CD4-positive, alpha-beta T cell treated with Interleukin-21 for 1 hour (primary cell): ENCODE measurements at places on chromosomes 6 and 20.

DNA sequence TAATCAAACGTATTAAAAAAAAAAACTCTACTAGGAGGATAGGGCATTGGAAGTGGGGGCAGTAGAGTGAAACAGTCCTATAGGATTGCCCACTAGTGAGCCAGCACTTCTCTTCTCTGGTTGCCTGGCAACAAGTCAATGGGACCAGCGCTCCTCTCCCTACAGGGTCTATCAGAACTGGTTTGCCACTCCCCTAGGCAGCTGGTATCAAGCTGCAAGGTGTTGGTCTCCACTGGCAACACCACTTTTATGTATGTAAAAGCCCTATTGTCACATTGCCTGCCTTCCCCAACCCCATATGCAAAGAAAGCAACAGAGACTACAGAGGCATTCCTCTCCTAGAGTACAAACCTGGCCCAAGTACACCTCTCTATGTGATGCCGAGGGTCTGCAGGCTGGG is 166.9 kb upstream of the MCHR2 start:
- no peak for DNase-seq

DNA sequence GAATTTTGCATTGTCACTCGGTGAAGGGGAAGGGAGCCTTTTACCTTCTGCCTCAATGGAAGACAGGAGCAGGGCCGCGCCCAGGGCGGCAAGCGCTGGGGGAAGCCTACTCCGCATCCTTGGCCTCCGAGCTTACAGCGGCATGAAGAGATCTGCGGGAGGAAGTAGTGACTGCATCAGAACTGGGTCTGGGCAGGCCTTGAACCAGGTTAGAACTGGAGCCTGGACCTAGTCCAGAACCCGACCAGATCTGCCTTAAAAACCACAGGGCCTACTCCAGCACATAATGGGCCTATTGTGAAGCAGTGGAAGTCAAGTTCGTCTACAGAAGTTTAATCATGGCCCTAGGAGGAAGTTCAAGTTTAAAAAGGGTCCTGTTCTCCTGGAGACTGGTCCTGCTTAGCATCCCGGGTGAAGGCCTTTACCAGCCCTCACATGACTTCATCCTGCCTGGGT is 3.1 kb downstream of the COL12A1 start:
- DNase-seq, result no peak

DNA sequence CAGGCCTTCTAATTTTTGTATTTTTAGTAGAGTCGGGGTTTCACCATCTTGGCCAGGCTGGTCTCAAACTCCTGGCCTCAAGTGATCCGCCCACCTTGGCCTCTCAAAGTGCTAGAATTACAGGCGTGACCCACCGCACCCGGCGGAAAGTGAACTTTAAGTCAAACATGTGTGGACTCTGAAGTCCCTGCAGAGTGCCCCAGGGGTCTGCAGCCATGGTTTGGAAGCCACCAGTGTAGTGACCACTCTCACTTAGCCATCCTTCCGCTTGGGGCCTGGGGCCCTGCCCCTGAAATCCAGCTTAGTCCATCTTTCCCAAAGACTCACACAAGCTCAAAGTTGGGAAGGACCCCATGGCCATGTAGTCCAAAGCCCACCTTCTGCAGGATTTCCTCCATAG is 164.5 kb downstream of the GRM4 start:
- DNase-seq, result no peak

DNA sequence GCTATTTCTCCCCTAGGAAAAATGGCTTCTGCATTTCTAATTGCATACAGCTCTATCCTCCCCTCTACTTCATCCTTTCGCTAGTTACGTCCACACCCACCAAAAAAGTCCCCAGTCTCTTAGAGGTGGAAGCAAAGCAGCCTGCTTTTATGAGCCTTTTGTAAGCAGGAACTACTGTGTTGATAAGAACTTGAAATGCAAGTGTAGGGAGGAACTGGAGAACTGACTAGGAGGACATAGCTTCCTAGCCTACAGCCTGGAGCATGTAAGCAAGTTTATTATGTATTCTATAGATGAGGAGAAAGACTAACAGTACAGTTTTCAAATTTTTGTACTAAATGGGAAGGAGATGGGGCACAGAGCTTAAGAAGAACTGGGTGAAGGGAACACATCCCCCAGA is 10.3 kb downstream of the ARHGAP18 start:
- no peak for DNase-seq

- no peak for DNase-seq
Measured at GRCh38 chr6:5840734-5841390, 165.9 kb downstream of the NRN1 start.

GRCh38 chr6:147637620-147638195 is 129.2 kb downstream of the SAMD5 start:
- no peak for DNase-seq
